ENCODE measurements at places on chromosomes 7 and 10. TPM values are rescaled to one million over a fixed set of nuclear protein-coding genes. Genes with fewer than 3 reads are reported as not detected.

- H3K27ac ChIP-seq = no peak overlapping the region
- H3K36me3 ChIP-seq = no peaks in the 10 kb centered on the region
- H3K4me3 ChIP-seq = no peak overlapping the region
- H3K27me3 ChIP-seq = no peaks in the 10 kb centered on the region
- peak; percentile 25 for DNase-seq
- no peaks in the 10 kb centered on the region for H3K4me1 ChIP-seq
Observed at GRCh38 chr7:49638166-49638565, 135.3 kb upstream of the VWC2 start.

GRCh38 chr10:588246-589165 lies 101.0 kb downstream of the DIP2C start:
- no peaks in the 10 kb centered on the region for H3K36me3 ChIP-seq
- peaks cover 23% of the 10 kb centered on the region for H3K4me1 ChIP-seq
- no peak overlapping the region for H3K4me3 ChIP-seq
- H3K27me3 ChIP-seq = no peaks in the 10 kb centered on the region
- DNase-seq = no peak

DNA sequence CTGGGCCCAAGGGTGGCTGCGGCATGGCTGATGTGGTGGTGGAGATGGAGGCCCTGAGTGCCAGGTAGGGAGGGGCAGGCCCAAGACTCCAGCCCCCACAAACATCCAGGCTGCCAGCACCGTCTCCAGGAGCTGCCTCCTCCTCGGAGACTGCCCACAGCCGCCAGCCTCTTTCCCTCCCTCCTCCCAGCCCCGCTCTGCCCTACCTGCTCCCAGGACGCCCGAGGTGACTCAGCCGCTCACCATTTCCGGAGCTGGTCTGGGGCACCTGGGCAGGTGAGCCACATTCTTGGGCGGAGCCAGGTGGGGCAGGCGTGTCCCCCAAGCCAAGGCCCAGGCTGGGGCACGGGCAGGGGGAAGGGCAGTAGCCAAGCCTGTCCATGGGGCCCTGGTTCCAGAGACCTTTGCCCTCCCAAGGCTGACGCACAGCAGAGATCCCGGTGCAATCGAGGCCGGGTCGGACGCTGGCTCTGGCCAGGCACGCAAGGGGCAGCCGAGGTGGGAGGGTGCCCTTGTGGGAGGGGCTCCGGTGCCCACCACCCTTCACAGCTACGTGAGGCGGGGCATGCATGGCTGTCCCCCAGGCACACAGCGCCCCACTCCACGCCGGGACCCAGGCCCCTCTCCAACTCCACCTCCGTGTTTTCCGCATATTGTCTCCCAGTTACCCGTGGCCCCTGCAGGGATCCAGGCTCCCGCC lies 8.8 kb downstream of the ADAP1 start:
- H3K27me3 ChIP-seq = peaks cover 21% of the 10 kb centered on the region
- no peak overlapping the region for H3K27ac ChIP-seq
- H3K4me3 ChIP-seq = no peak overlapping the region
- DNase-seq = peak; percentile 76
- peaks cover 13% of the 10 kb centered on the region for H3K4me1 ChIP-seq

DNA sequence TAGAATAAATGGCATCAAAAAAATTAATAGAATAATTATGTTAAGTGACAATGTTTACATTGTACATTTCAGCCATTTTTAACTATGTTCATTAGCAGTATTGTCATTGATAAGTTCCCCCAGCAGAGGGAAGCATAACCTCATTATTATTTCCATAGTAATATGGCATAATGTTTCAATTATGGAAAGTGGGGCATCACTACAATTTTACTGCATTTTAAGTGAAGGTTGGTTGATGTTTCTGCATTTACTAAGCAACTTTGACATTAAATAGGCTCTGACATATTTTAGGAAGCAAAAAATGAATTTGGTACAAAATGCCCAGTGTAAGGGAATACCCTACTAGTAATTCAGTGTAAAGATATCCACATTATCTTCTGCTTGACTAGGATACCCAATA lies 218.3 kb downstream of the SEMA3A start:
- H3K36me3 ChIP-seq = peaks cover 9% of the 10 kb centered on the region
- no peaks in the 10 kb centered on the region for H3K4me1 ChIP-seq
- no peak for DNase-seq
- no peaks in the 10 kb centered on the region for H3K27me3 ChIP-seq

DNA sequence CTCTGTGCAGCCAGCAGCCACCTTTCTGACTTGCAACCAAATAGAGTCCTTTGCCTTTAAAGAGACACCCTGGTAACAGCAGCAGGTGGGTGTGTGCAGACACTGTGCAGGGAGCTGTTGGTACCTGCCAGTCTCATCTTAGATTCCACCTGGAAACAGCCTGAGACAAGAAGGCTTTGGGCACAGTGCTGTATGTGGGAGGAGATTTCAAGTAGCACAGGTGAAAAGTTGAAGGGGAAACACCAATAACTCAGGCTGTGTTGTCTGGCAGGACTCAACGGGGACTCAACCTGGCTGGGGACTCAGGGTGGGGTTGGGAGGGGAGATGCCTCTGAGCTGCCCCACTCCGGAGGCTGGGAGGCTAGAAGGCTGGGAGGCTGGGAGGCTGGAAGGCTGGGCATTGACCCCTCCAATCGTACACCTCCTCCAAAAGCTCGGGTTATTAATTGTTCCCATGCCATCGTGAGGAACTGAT lies 6.7 kb downstream of the CPXM2 start:
- peaks cover 5% of the 10 kb centered on the region for H3K27me3 ChIP-seq
- no peaks in the 10 kb centered on the region for H3K36me3 ChIP-seq

The MEOX2 gene
- 0.07 TPM for total RNA-seq

The RHOBTB1 gene
- 6.9 TPM for total RNA-seq

GRCh38 chr10:69014171-69014570 lies 25.6 kb downstream of the KIFBP start:
- DNase-seq = no peak
- no peak overlapping the region for H3K27ac ChIP-seq
- no peaks in the 10 kb centered on the region for H3K4me1 ChIP-seq
- H3K27me3 ChIP-seq = no peaks in the 10 kb centered on the region
- peaks cover 45% of the 10 kb centered on the region for H3K36me3 ChIP-seq
- no peak overlapping the region for H3K4me3 ChIP-seq

The HOXA3 gene
- total RNA-seq = not detected

The COL1A2 gene
- 81.2 TPM for total RNA-seq

- H3K27me3 ChIP-seq = peaks cover 23% of the 10 kb centered on the region
- H3K4me1 ChIP-seq = no peaks in the 10 kb centered on the region
- H3K27ac ChIP-seq = no peak overlapping the region
- DNase-seq = peak; percentile 28
Observed at GRCh38 chr7:32164341-32164996, 94.3 kb upstream of the PDE1C start.

GRCh38 chr7:100875356-100875751 lies 451 bp downstream of the SRRT start:
- peaks cover 19% of the 10 kb centered on the region for H3K4me1 ChIP-seq
- peaks cover 82% of the 10 kb centered on the region for H3K36me3 ChIP-seq
- DNase-seq = no peak
- H3K27ac ChIP-seq = peak overlapping the region; percentile 99

- H3K4me3 ChIP-seq = no peak overlapping the region
- H3K27ac ChIP-seq = 0 out of 2 replicates have a peak overlapping the region, but pooled peaks have one; percentile 2
- no peaks in the 10 kb centered on the region for H3K36me3 ChIP-seq
- H3K27me3 ChIP-seq = peaks cover 4% of the 10 kb centered on the region
- peaks cover 47% of the 10 kb centered on the region for H3K4me1 ChIP-seq
- DNase-seq = no peak
Observed at GRCh38 chr10:28298951-28299350, 3.9 kb downstream of the MPP7 start.

GRCh38 chr10:44982496-44982895 lies 3.9 kb upstream of the DEPP1 start:
- H3K36me3 ChIP-seq = no peaks in the 10 kb centered on the region
- no peak overlapping the region for H3K27ac ChIP-seq
- peaks cover 59% of the 10 kb centered on the region for H3K4me1 ChIP-seq

DNA sequence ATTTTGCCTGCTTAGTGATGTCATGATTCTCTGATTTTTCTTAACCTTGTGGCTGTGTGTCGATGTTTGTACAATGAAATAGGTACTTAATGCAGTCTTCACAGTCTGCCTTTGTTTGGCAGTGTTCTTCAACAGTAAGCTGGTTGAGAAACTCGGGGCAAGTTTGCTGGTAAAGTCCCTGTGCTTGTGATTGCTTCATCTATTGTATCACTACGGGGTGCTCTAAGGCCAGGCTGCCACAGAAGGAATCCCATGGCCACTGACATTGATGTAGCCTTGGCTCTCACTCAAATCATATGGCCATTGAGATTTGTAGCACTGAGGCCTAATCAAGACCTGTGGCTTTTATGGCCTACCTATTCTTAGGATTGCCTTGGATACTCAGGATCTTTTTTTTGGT lies 33.5 kb upstream of the PRSS37 start:
- H3K27me3 ChIP-seq = no peaks in the 10 kb centered on the region
- H3K36me3 ChIP-seq = no peaks in the 10 kb centered on the region
- DNase-seq = no peak
- H3K4me3 ChIP-seq = no peak overlapping the region

The CDNF gene
- 1.4 TPM for total RNA-seq

The HELLS gene
- total RNA-seq = 365 TPM

GRCh38 chr10:130763491-130763890 lies 548.0 kb downstream of the TCERG1L start:
- H3K4me1 ChIP-seq = no peaks in the 10 kb centered on the region
- no peak for DNase-seq

DNA sequence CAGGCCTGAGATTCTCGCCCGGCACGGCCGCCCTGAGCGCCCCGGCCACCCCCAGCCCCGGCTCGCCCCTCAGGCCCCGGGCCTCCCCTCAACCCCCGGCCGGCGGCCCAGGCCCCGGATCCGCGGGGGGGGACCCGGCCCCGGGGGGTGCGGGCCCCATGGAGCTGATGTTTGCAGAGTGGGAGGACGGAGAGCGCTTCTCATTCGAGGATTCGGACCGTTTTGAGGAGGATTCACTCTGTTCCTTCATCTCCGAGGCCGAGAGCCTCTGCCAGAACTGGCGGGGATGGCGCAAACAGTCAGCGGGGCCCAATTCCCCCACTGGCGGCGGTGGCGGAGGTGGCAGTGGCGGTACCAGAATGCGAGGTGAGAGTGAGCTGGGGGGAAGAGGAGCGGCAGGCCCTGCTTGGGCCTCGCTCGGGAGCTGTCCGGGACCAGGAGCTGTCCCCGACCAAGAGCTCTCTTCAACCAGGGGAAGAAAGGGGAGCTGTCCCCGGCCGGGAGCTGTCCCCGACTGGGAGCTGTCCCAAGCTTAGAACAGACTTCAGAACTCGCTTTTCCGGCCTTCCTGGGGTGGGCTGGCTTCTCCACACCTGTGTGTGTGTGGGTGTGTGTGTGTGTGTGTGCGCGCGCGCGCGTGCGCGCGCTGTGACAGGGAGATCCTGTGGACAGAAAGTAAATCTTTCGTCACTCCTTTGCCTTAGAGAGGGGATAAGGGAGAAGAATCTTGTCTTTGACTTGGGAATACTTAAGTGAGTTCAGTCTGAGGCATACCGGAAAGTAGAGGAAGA lies 510 bp downstream of the ZSWIM8 start:
- peak overlapping the region; percentile 50 for H3K27ac ChIP-seq
- H3K27me3 ChIP-seq = no peaks in the 10 kb centered on the region
- DNase-seq = peak; percentile 43
- H3K36me3 ChIP-seq = peaks cover 10% of the 10 kb centered on the region

DNA sequence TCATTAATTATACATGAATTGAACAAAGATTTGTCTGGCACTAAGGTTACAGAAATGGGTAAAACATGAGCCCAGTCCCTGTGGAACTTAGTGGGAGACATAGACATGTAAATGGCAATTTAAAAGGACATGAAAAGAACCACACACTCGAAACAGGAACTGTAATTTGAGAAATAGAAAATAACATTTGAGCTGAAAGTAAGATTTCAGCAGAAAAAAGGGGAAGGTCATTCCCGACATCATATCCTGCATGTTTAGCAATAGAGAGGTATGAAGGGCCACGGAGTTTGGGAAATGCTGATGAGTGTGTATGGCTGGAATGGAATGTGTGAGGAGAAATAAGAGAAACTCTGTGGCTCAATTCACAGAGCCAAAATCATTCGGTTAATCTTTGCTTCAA lies 175.4 kb upstream of the AHR start:
- H3K27me3 ChIP-seq = no peaks in the 10 kb centered on the region
- H3K36me3 ChIP-seq = no peaks in the 10 kb centered on the region
- DNase-seq = no peak
- H3K27ac ChIP-seq = no peak overlapping the region
- H3K4me1 ChIP-seq = peaks cover 12% of the 10 kb centered on the region
- no peak overlapping the region for H3K4me3 ChIP-seq

The SPDYE2B gene
- not detected for total RNA-seq

The AKR1D1 gene
- 0.14 TPM for total RNA-seq

The PDZD7 gene
- total RNA-seq = 1.9 TPM

The WDFY4 gene
- 0.25 TPM for total RNA-seq

DNA sequence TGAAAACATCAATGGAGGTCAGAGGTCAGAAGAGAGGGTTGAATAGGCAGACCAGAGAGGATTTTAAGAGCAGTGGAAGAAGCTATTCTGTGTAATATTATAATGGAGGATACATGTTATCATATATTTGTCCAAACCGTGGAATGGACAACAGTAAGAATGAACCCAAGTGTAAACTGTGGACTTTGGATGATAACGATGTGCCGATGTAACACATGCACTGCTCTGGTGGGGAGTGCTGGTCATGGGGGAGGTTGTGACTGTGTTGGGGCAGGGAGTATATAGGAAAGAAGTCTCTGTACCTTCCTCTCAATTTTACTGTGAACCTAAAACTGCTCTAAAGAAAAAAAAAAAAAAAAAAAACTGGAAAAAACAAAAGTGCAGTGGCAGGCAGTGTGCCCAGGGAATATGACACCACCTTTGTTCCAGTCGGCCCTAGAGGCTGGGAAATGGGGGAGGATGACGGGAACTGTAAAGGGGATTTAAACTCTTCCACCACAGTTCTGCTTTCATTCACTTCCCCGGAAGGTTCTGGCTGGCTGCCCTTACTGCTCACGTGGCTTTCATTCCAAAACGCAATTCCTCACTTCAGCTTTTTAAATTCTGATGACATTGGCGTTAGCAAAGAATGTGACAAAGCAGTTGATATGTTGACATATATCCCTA lies 113.7 kb upstream of the ANKRD1 start:
- no peak overlapping the region for H3K4me3 ChIP-seq
- peaks cover 23% of the 10 kb centered on the region for H3K4me1 ChIP-seq
- H3K36me3 ChIP-seq = no peaks in the 10 kb centered on the region
- DNase-seq = no peak
- peaks cover 8% of the 10 kb centered on the region for H3K27me3 ChIP-seq
- no peak overlapping the region for H3K27ac ChIP-seq

The PLEKHS1 gene
- not detected for total RNA-seq

The PCGF6 gene
- total RNA-seq = 17.9 TPM

- H3K36me3 ChIP-seq = no peaks in the 10 kb centered on the region
- DNase-seq = no peak
- H3K4me3 ChIP-seq = no peak overlapping the region
- H3K27me3 ChIP-seq = no peaks in the 10 kb centered on the region
Observed at GRCh38 chr10:3852147-3852904, 67.3 kb upstream of the KLF6 start.

The OR2A7 gene
- total RNA-seq = 9.9 TPM

The FAM25C gene
- total RNA-seq = not detected

GRCh38 chr7:73423519-73424488 lies 9.8 kb upstream of the FZD9 start:
- H3K27me3 ChIP-seq = no peaks in the 10 kb centered on the region
- no peaks in the 10 kb centered on the region for H3K36me3 ChIP-seq
- peak; percentile 59 for DNase-seq
- peak overlapping the region; percentile 37 for H3K4me3 ChIP-seq

- H3K36me3 ChIP-seq = no peaks in the 10 kb centered on the region
- H3K27ac ChIP-seq = no peak overlapping the region
- no peaks in the 10 kb centered on the region for H3K27me3 ChIP-seq
- peaks cover 15% of the 10 kb centered on the region for H3K4me1 ChIP-seq
- no peak overlapping the region for H3K4me3 ChIP-seq
Observed at GRCh38 chr10:42969909-42970308, 107.0 kb upstream of the RET start.

GRCh38 chr10:131736321-131736980 lies 164.4 kb upstream of the PPP2R2D start:
- H3K27me3 ChIP-seq = peaks cover 3% of the 10 kb centered on the region
- H3K4me1 ChIP-seq = 0 out of 2 replicates have a peak, but pooled peaks cover 5% of the 10 kb centered on the region
- H3K36me3 ChIP-seq = peaks cover 5% of the 10 kb centered on the region
- no peak overlapping the region for H3K4me3 ChIP-seq
- no peak overlapping the region for H3K27ac ChIP-seq
